ENCODE measurements at places on chromosomes 5 and 9.

DNA sequence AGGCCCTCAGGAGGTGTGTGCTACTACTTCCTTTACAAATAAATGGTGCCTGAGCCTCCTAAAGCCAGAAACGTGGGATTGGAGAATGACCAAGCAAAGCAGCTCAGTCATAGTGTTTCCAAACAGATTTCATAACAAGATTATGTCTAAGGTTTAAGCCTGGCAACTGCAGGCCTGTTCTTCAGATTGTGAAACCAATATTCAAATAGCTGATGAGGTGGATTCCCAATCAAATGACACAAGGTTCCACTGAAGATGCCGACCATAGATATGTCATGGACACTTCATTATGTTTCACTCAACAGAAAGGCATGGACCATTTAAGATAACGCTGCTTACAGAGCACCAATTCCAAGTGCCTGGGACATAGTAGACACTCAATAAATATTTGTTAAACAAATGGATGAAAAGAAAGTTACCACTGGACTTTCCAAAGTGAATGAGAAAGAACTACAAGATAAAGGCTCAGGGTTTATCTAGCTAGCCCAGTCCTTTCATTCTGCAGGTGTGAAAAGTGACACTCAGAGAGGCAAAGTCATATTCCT, 189.5 kb downstream of the ACTL7B start:
- H3K36me3 ChIP-seq, result no peaks in the 10 kb centered on the region
- no peak overlapping the region for H3K27ac ChIP-seq
- H3K4me1 ChIP-seq, result no peaks in the 10 kb centered on the region
- no peaks in the 10 kb centered on the region for H3K27me3 ChIP-seq
- no peak for DNase-seq

DNA sequence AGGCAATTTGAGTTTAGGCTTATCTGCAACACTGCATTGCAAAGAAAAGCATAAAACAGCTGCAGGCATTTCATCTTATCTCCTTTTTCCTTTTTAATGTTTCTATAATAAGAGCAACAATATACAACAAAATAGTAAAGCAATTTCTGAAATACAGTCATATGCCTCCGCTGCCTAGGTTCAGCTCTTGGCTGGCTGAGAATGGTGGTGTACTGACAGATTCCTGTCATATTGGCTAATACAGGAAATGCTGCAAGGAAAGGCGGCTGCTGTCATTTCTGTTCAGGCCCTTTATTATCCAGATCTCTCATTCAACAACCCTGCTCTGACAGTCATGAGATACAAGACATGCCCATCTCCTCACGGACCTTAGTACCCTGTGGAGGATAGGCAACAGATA, 677.0 kb downstream of the TAF11L14 start:
- H3K27ac ChIP-seq, result no peak overlapping the region
- H3K27me3 ChIP-seq, result no peaks in the 10 kb centered on the region
- no peak for DNase-seq
- H3K4me1 ChIP-seq, result no peaks in the 10 kb centered on the region
- H3K36me3 ChIP-seq, result no peaks in the 10 kb centered on the region
- H3K4me3 ChIP-seq, result no peak overlapping the region

- peaks cover 70% of the 10 kb centered on the region for H3K4me1 ChIP-seq
- no peaks in the 10 kb centered on the region for H3K27me3 ChIP-seq
- peaks cover 9% of the 10 kb centered on the region for H3K36me3 ChIP-seq
- peak overlapping the region; percentile 95 for H3K4me3 ChIP-seq
These were observed 2.0 kb downstream of the LARP1 start for GRCh38 chr5:154756868-154757813.

DNA sequence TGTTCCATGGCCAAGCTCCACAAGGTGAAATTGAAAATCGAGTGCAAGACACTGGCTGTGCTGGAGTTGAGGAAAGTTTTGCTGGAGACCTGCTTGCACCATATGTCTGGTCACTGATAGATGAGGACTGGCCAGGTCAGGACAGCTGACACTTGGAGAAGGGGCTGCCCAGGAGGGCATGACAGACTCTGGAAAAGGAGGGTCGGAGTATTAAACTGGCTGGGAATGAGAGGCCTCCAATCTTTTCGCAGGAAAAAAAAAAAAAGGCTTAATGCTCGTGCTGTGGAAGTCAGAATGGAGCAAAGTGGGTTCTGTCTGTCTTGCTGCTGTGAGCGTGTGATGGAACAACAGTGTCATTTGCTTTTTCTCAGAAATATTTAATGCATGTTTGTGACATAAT, 5.5 kb downstream of the TENT4A start:
- H3K4me3 ChIP-seq, result no peak overlapping the region
- H3K27ac ChIP-seq, result peak overlapping the region; percentile 51
- no peaks in the 10 kb centered on the region for H3K27me3 ChIP-seq
- DNase-seq, result no peak
- H3K36me3 ChIP-seq, result peaks cover 17% of the 10 kb centered on the region

DNA sequence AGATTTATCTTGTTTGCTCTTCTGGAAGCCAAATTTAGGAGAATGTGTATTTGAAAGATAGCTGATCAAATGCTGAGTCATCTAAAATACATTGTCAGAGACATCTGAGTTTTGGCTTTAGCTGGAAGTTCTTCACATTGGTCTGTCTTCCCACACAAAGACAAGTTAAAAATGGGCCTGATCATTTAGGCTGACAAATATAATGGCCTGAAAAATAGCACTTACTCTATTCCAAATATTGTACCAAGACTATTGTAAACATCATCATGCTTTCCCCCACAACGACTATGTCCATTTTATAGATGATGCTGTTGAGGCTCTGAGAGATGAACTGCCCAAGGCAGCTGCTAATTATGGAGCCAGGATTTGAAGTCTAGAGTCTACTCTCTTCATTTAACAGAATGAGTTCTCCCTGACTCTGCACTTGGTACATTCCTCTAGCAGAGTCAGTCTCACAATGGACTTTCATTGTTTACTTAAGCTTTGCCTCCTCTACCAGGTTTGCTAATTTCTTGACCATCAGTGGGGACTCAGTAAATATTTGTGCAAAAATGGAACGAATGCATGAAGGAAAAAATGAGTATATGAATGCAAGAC, 619.4 kb upstream of the KLF4 start:
- no peaks in the 10 kb centered on the region for H3K4me1 ChIP-seq
- H3K27ac ChIP-seq, result no peak overlapping the region
- DNase-seq, result no peak
- no peaks in the 10 kb centered on the region for H3K36me3 ChIP-seq
- no peak overlapping the region for H3K4me3 ChIP-seq
- H3K27me3 ChIP-seq, result no peaks in the 10 kb centered on the region

DNA sequence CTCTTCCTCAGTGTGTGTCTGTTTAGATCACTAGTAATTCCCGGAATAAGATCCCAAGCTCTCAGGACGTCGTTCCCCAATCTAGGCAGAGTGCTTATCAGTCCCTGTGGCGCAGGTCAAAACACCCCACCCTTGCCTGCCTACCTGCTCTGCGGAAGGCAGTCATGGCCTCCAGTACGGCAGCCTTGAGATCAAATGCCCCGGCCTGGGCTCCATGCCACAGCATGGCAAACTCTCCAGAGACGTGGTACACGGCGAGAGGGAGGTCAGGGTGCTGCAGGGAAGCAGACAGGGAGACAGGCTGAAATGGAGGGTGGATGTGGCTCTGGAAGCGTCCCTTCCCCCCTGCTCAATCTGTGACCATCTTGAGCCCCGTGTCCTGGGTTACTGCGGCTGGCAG, 12.0 kb upstream of the HDHD3 start:
- no peak overlapping the region for H3K27ac ChIP-seq
- no peaks in the 10 kb centered on the region for H3K27me3 ChIP-seq
- no peaks in the 10 kb centered on the region for H3K4me1 ChIP-seq
- no peak for DNase-seq
- peaks cover 10% of the 10 kb centered on the region for H3K36me3 ChIP-seq

DNA sequence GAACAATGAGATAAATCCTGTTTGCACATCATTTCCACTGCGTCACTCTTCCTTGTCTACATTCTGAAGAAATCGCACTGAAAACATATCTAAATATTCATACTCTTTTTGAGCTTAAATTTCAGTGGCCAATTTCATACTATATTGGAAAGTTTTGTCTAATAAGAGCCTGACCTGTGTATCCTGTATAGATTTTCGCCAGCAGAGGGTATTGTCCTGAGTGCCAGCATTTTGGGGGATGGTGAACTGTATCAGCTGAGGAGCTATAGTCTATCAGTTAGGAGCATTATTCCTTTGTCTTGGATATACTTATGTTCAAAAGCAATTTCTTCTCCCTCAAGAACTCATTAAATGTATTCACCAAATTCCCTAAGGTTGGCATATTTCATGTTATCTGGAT, 102.3 kb downstream of the SEMA6A start:
- no peak for DNase-seq
- no peaks in the 10 kb centered on the region for H3K4me1 ChIP-seq
- peak overlapping the region; percentile 41 for H3K27ac ChIP-seq
- no peak overlapping the region for H3K4me3 ChIP-seq
- H3K36me3 ChIP-seq, result no peaks in the 10 kb centered on the region

DNA sequence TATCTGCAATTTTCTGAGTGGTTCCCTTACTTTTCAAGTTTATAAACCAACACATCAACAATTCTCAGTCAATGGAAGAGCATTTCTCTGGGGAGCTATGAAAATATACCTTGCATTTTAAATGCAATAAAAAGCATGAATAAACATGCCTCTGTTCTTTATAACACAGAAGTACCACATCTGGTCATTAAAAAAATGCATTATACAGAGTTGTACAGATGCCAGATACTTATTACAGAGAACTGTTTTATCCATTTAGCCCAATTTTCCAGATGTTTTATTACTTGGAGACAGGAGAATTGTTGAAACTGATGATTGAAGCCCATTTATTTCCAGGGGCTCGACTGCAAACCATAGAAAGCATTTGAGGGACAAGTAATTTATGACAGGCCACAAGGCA, 19.2 kb upstream of the HEXB start:
- H3K27me3 ChIP-seq, result peaks cover 11% of the 10 kb centered on the region
- H3K36me3 ChIP-seq, result peaks cover 3% of the 10 kb centered on the region
- no peak overlapping the region for H3K4me3 ChIP-seq

DNA sequence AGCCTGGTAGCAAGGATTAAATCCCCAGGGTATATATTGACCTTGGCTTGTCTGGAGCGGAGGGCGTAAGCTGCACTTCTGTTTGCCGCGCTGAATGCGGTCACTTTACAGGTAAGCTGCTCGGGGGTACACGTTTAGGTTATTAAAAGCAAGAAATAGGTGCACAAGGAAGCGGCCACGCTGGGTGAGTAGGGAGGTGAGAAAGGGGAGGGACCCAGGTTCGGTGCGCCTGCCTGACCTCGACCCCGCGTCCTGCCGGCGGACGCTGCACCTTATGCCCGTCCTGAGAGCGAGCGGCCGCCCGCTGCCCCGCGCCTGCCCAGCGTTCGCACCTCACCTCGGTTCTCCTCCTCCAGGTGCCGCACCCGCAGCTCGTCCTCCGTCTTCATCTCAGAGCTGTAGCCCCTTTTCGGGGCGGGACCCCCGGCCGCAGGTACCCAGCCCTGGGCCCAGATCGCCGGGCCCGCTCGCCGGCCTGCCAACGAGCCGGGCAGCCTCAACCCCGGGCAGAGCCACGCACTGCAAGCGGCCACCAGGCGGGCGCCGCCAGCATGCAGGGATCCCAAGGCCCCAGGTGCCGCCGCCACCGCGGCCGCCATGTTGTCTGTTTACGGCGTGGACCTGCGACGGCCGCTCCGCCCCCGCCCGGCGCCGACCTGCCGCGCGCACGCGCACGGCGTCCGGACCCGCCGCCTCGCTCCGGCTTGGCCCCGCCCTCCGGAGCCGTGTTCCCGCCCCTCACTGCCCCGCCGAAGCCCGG, at the start of gene AUH:
Gene AUH, minus strand, starts transcription at position 628 of the 760 bp plus-strand sequence. Its CDS starts 29 bp downstream, at position 599.
- H3K27me3 ChIP-seq, result no peaks in the 10 kb centered on the region
- peak within 1 kb of the TSS; percentile 95 for H3K4me3 ChIP-seq
- H3K4me1 ChIP-seq, result peaks cover 51% of the 10 kb centered on the region
- H3K36me3 ChIP-seq, result peaks cover 6% of the 10 kb centered on the region
- DNase-seq, result peak; percentile 77
- peak within 1 kb of the TSS; percentile 73 for H3K27ac ChIP-seq

DNA sequence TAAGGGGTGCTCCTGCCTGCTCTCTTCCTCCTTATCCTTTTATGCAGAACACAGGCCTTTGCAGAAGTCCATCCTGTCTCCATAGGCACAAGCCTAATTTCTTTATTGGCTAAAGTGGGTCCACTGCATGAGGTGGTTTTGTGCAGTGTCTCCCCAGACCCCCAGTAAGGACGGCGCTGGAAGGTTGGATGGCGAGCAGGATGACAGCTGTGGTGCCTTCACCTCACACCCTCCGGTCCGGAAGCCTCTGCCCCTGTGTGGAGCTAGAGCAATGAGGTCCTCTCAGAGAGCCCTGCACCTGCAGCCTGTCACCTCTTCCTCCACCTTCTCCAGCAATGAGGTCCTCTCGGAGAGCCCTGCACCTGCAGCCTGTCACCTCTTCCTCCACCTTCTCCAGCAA, 393.7 kb upstream of the IRX1 start:
- no peaks in the 10 kb centered on the region for H3K27me3 ChIP-seq
- no peaks in the 10 kb centered on the region for H3K36me3 ChIP-seq
- no peak overlapping the region for H3K27ac ChIP-seq
- H3K4me1 ChIP-seq, result no peaks in the 10 kb centered on the region

GRCh38 chr5:172133359-172134029, 54.5 kb downstream of the STK10 start:
- DNase-seq, result no peak
- H3K27me3 ChIP-seq, result no peaks in the 10 kb centered on the region
- peak overlapping the region; percentile 74 for H3K27ac ChIP-seq
- peaks cover 29% of the 10 kb centered on the region for H3K36me3 ChIP-seq
- peak overlapping the region; percentile 57 for H3K4me3 ChIP-seq

GRCh38 chr9:70525519-70525918, 111.1 kb upstream of the KLF9 start:
- DNase-seq, result no peak
- H3K4me3 ChIP-seq, result no peak overlapping the region
- H3K27ac ChIP-seq, result no peak overlapping the region
- H3K36me3 ChIP-seq, result peaks cover 3% of the 10 kb centered on the region
- H3K4me1 ChIP-seq, result peaks cover under 1% of the 10 kb centered on the region
- H3K27me3 ChIP-seq, result no peaks in the 10 kb centered on the region

- no peaks in the 10 kb centered on the region for H3K27me3 ChIP-seq
- no peaks in the 10 kb centered on the region for H3K4me1 ChIP-seq
These were observed 350.4 kb downstream of the PDE4D start for GRCh38 chr5:59542851-59543820.

- peaks cover 2% of the 10 kb centered on the region for H3K36me3 ChIP-seq
- DNase-seq, result no peak
- peaks cover 4% of the 10 kb centered on the region for H3K4me1 ChIP-seq
- no peak overlapping the region for H3K4me3 ChIP-seq
- H3K27ac ChIP-seq, result no peak overlapping the region
These were observed 31.6 kb downstream of the RETREG1 start for GRCh38 chr5:16585041-16585667.

DNA sequence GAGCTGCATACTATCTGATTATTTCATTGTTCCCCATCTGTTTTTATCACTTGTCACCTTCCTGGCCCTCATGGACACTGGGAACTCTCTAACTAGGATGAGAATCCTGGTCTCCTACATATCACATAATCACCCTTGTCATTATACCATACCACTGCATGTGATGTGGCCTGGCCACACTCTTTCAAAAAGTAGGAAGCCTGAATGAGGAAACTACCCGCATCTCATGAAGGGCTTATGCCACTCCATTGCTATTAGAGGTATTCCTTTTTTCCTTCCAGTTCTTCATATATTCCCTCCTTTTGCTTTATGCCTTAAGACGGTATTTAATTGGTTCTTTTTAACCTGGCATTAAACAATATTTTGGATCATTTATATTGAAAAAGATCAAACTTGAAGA, 1341.4 kb upstream of the NUDT12 start:
- no peaks in the 10 kb centered on the region for H3K36me3 ChIP-seq
- H3K27ac ChIP-seq, result no peak overlapping the region
- H3K4me1 ChIP-seq, result no peaks in the 10 kb centered on the region
- no peak for DNase-seq
- no peak overlapping the region for H3K4me3 ChIP-seq

- H3K27ac ChIP-seq, result no peak overlapping the region
- no peak overlapping the region for H3K4me3 ChIP-seq
- H3K4me1 ChIP-seq, result no peaks in the 10 kb centered on the region
- H3K27me3 ChIP-seq, result peaks cover 64% of the 10 kb centered on the region
- no peak for DNase-seq
- H3K36me3 ChIP-seq, result no peaks in the 10 kb centered on the region
These were observed 52.1 kb upstream of the CCNG1 start for GRCh38 chr5:163385271-163385670.
